ENCODE measurements at places on chromosomes 13 and 19. TPM values are rescaled to one million over a fixed set of nuclear protein-coding genes. Genes with fewer than 3 reads are reported as not detected.

Gene SMIM44
- not detected for total RNA-seq

Gene KL
- total RNA-seq = 2.9 TPM

- H3K4me3 ChIP-seq = no peak overlapping the region
- peaks cover 13% of the 10 kb centered on the region for H3K4me1 ChIP-seq
- H3K27me3 ChIP-seq = no peaks in the 10 kb centered on the region
- no peaks in the 10 kb centered on the region for H3K36me3 ChIP-seq
- H3K27ac ChIP-seq = no peak overlapping the region
Measured at GRCh38 chr13:44934724-44935123, 54.5 kb downstream of the NUFIP1 start.

- DNase-seq = no peak
- peaks cover 52% of the 10 kb centered on the region for H3K4me1 ChIP-seq
- no peak overlapping the region for H3K27ac ChIP-seq
- H3K36me3 ChIP-seq = peaks cover 3% of the 10 kb centered on the region
- H3K4me3 ChIP-seq = no peak overlapping the region
Measured at GRCh38 chr19:15299568-15300409, 32.5 kb downstream of the BRD4 start.

DNA sequence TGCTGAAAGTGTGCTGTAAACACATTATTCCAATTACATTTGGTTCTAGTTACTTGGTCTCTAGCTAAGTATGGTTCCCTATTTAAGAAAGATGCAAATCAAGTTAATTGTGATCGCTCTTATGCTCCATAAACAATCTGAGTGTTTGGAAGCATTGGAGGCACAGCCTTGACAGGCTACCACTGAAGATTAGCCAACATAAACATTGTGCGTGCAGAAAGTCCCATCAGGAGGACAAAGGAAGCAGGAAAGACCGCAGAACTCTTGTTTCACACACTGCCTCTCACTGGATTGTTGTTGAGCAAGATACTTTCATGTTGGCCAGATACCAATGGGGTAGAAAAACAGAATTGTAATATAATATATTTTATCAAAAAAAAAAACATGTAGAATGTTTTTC, 814.4 kb downstream of the EFNB2 start:
- H3K27ac ChIP-seq = no peak overlapping the region
- no peaks in the 10 kb centered on the region for H3K36me3 ChIP-seq

- H3K4me3 ChIP-seq = no peak overlapping the region
- no peak for DNase-seq
- no peaks in the 10 kb centered on the region for H3K27me3 ChIP-seq
Measured at GRCh38 chr19:56348289-56348877, 33.7 kb upstream of the ZSCAN5A start.

- no peak overlapping the region for H3K4me3 ChIP-seq
- no peaks in the 10 kb centered on the region for H3K27me3 ChIP-seq
- no peak overlapping the region for H3K27ac ChIP-seq
- DNase-seq = no peak
Measured at GRCh38 chr19:19296953-19297689, 23.2 kb downstream of the SUGP1 start.

Data from spinal cord (tissue), 10 donors.